ENCODE measurements at places on chromosomes 7 and 10.

- DNase-seq, result no peak
Measured at GRCh38 chr7:94305836-94306235, 88.9 kb upstream of the COL1A2 start.

GRCh38 chr10:114915294-114915693 lies 22.7 kb upstream of the TRUB1 start:
- DNase-seq, result no peak

- no peak for DNase-seq
Measured at GRCh38 chr7:85186083-85186520, 754 bp downstream of the SEMA3D start.

- no peak for DNase-seq
Measured at GRCh38 chr7:96397936-96398598, 76.2 kb upstream of the SLC25A13 start.

DNA sequence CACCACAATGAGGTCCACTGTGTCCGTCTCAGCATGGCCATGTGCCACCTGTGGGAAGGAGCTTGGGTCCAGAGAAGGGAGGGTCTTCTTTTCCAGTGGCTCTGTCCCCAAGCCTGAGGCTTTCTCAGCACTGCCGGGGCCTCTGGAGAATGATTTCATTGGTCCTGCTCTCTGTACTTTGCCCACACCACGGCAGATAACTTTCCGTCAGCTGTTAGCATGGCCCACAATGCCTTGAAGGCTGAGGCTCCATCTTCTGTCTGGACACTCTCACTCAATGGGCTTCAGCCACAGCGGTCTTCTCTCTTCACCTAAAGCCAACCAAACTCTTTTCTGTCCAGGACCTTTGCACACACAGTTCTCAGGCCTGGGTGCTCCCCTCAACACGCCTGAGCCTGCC lies 192.5 kb downstream of the CXCL12 start:
- DNase-seq, result no peak

All from bone marrow (tissue), 2 donors.